ENCODE measurements at places on chromosomes 5 and 9. TPM values are rescaled to one million over a fixed set of nuclear protein-coding genes. Genes with fewer than 3 reads are reported as not detected.

Gene CENPH
- 23.0 TPM for polyA plus RNA-seq

Gene RNF183
- 5.7 TPM for polyA plus RNA-seq

Gene FOXD4L6
- polyA plus RNA-seq = not detected

Gene CARTPT
- polyA plus RNA-seq = not detected

Gene BSPRY
- polyA plus RNA-seq = 10.3 TPM

Gene PLAC8L1
- 0.91 TPM for polyA plus RNA-seq

Gene CMBL
- 45.0 TPM for polyA plus RNA-seq

Gene TUSC1
- polyA plus RNA-seq = 19.0 TPM

Gene GPR150
- not detected for polyA plus RNA-seq

Gene ASS1
- 368 TPM for polyA plus RNA-seq

Gene POLK
- 32.0 TPM for polyA plus RNA-seq

Gene C5orf52
- not detected for polyA plus RNA-seq

Gene PCDHB3
- 4.7 TPM for polyA plus RNA-seq

Gene TAS2R1
- polyA plus RNA-seq = 0.05 TPM

Gene ZNF608
- 66.7 TPM for polyA plus RNA-seq

Gene SHOC1
- 0.79 TPM for polyA plus RNA-seq

Gene WDR70
- polyA plus RNA-seq = 55.5 TPM

Gene TAF11L5
- not detected for polyA plus RNA-seq

Gene PTGS1
- 5.6 TPM for polyA plus RNA-seq

Gene PCDH12
- 15.6 TPM for polyA plus RNA-seq

Gene FAF2
- polyA plus RNA-seq = 42.8 TPM

Gene ESM1
- polyA plus RNA-seq = 16.2 TPM

Gene PCDHA11
- polyA plus RNA-seq = 0.24 TPM

Gene LRRC70
- polyA plus RNA-seq = 9.2 TPM

Gene ADAMTS2
- 11.3 TPM for polyA plus RNA-seq

Gene IFNA21
- not detected for polyA plus RNA-seq

Gene ACTBL2
- not detected for polyA plus RNA-seq

Gene GPX8
- 82.2 TPM for polyA plus RNA-seq

Gene LHX3
- not detected for polyA plus RNA-seq

Gene PAEP
- polyA plus RNA-seq = not detected

Gene NEURL1B
- polyA plus RNA-seq = 15.3 TPM

Gene PDE8B
- 8.1 TPM for polyA plus RNA-seq

Gene GKAP1
- 15.9 TPM for polyA plus RNA-seq

Gene EIF4E1B
- polyA plus RNA-seq = not detected

Gene ROPN1L
- 0.89 TPM for polyA plus RNA-seq

Gene ANKS6
- polyA plus RNA-seq = 25.9 TPM

Gene SH3RF2
- polyA plus RNA-seq = 5.2 TPM

Gene CYFIP2
- 149 TPM for polyA plus RNA-seq

Gene EFNA5
- polyA plus RNA-seq = 28.5 TPM

Gene RABEPK
- 22.4 TPM for polyA plus RNA-seq

Gene IFNK
- polyA plus RNA-seq = 0.06 TPM

Gene PCDHB14
- polyA plus RNA-seq = 9.0 TPM

Gene ZNF367
- polyA plus RNA-seq = 12.0 TPM

Gene UBE2R2
- 65.3 TPM for polyA plus RNA-seq

Gene CFAP157
- 5.7 TPM for polyA plus RNA-seq

Gene CRHBP
- polyA plus RNA-seq = 26.8 TPM

Gene TMEM174
- 16.0 TPM for polyA plus RNA-seq

Gene TAF1L
- 0.07 TPM for polyA plus RNA-seq

Gene GPRIN1
- polyA plus RNA-seq = 1.3 TPM

Gene ADAMTS16
- polyA plus RNA-seq = 67.2 TPM

Gene PCA3
- 0.62 TPM for polyA plus RNA-seq

Gene ABLIM3
- 2.2 TPM for polyA plus RNA-seq

Gene SVEP1
- polyA plus RNA-seq = 7.4 TPM

Gene FAM151B
- polyA plus RNA-seq = 3.0 TPM

Gene CCDC180
- 7.6 TPM for polyA plus RNA-seq
